ENCODE measurements at places on chromosomes 1 and 21. TPM values are rescaled to one million over a fixed set of nuclear protein-coding genes. Genes with fewer than 3 reads are reported as not detected.

DNA sequence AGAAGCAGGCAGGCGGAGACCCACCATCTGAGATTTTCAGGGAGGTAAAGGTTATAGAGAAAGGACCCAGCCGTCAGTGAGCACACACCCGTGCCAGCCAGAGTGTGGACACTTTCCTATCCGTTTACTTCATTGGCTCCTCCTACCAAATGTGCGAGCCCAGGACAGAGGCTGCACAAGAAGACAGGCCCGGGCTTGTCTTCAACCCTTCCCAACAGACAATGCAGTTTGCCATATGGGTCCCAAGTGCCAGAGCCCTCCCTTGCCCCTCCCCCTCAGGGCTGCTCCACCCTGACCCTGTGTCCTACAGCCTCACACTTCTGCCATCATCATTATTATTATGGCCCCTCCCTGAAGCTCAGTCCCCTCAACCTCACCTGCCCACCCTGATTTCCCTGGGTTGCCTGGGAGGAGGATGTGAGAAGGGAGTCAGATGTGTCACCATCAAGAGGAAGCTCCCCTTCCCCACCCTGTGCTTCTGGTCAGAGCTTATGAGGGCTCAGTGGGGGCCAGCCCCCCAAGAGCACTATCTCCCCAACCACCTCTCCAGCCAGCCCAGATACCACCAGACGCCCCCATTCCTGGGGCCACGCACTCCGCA lies 9.4 kb downstream of the LAPTM5 start:
- DNase-seq: no peak

DNA sequence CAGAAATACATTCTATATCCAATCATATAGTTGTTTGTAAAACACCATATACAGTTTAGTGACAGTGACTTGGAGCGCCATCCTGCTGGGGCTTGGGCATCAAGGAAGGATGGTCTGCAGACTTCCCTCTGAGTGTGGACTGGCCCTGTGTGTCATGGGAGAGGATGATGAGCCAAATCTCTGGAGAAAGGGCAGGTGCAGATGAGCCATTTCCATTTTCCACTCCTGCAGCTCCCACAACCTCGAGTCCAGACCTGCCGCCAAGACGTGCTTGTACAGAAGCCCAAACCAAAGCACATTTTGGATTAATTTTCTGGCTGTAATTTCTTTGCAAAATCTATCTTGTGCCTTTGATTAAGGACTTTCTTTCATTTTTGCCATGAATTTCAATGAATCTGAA lies 48.3 kb upstream of the SLC22A15 start:
- no peak for DNase-seq

- peak; percentile 83 for DNase-seq
Measured at GRCh38 chr21:37047079-37047478, 25.8 kb downstream of the PIGP start.

DNA sequence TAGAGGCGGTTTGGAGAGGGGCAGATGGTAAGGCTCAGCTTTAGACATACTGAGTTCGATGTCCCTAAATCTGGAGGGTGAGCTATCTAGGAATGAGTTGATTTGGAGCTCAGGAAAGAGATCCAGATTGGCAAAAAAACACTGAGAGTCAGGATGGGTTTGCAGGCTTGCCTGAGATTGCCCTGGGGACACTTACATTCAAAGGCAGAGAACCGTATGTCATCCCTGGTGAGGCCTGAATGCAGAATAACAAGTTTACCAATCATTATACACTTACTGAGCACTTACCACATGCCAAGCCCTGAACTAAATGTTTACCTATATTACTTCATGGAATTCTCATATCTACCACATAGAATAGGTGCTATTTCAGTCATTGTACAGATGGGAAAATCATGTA lies 27.5 kb downstream of the TFAP2E start:
- DNase-seq: no peak

The EVA1C gene
- total RNA-seq: 16.1 TPM

GRCh38 chr1:226723657-226724532 lies 15.2 kb downstream of the ITPKB start:
- DNase-seq: peak; percentile 56

The SPRR3 gene
- not detected for total RNA-seq

- DNase-seq: peak; percentile 88
Measured at GRCh38 chr1:110235834-110236682, 25.9 kb downstream of the KCNC4 start.

DNA sequence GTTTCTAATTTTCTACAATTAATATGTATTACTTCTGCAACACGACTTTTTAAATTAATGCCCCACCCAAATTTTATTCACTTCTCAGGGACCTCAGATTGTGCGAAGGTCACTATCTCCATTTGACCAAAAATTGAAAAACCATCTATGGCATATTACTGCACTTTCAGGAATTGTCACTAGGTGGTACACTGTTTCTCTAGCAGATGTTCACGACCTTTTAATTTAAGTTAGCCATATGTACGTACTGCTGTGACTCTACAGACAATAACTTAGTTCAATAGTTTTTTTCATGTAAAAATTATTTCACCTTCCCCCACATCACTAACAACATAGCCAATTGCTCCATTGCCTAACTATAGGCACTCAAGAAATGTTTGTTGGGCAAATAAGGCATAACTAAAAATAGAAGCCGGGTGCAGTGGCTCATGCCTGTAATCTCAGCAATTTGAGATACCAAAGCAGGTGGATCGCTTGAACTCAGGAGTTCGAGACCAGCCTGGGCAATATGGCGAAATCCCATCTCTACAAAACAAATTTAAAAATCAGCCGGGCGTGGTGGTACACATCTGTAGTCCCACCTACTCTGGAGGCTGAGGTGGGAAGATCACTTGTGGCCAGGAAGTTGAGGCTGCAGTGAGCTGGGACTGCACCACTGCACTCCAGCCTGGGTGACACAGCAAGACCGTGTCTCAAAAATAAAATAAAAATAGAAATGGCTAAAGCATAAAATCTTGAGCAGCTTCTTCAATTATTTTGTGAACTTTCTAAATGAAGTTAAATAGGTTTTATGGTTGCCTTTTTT lies 75.7 kb upstream of the PKN2 start:
- peak; percentile 71 for DNase-seq

GRCh38 chr21:46369520-46370235 lies 45.7 kb downstream of the PCNT start:
- no peak for DNase-seq
